ENCODE measurements at places on chromosomes 5 and 9. TPM values are rescaled to one million over a fixed set of nuclear protein-coding genes. Genes with fewer than 3 reads are reported as not detected.

Gene CSF2
- total RNA-seq, result 1.3 TPM

Gene ARL14EPL
- total RNA-seq, result 1.0 TPM

Gene MTX3
- 21.0 TPM for total RNA-seq

Gene GABRA1
- total RNA-seq, result not detected

Measured in A172 (cell line).